ENCODE measurements at places on chromosomes 12 and 14.

DNA sequence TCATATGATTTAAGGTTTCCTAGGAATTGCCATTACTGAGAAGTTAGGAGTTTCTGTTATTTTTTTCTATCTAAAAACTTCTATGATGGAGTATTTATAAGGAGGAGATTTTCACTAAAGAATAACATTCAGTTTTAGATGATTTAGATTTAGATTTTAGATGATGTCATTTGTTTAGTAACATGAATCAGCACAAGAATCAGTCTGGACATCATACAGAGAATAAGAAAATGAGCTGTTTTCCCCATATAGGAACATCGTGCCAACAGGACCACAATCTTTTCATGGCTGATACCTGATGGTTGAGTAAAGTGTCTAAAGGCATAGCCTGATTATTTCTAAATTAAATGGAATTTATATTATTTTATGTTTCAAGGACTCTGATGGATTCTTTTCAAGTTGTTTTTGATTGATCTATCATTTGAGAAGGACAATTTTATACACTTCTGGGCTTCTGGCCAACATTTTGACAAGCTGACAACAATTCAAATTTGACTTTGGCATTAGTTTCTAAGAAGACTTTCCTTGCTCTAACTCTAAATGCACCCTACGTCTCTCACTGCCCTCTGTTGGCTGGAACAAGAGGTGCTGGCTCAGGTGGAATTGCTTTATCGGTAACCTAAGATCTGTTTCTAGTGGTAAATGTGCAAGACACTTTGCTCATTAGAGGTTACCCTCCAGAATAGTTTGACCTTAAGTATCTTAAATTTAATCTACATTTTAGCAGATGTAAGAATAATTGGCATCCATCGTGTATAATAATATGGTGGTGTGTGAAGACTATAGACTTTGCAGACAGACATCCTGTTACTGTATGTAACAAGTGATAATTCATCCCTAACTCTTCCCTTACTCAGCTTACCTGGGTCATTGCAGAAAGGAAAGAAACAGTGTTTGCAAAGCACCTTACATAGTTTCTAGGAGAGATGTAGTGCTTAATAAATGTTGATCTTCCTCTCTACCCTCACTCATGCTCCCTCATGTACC lies 42.8 kb upstream of the CPSF6 start:
- no peak for DNase-seq

- DNase-seq: no peak
These were observed 30.9 kb downstream of the GRIN2B start for GRCh38 chr12:13950502-13950901.

GRCh38 chr12:100058482-100059029 lies 73.8 kb upstream of the ANKS1B start:
- DNase-seq: no peak

GRCh38 chr12:131639270-131639940 lies 71.5 kb upstream of the SFSWAP start:
- no peak for DNase-seq

DNA sequence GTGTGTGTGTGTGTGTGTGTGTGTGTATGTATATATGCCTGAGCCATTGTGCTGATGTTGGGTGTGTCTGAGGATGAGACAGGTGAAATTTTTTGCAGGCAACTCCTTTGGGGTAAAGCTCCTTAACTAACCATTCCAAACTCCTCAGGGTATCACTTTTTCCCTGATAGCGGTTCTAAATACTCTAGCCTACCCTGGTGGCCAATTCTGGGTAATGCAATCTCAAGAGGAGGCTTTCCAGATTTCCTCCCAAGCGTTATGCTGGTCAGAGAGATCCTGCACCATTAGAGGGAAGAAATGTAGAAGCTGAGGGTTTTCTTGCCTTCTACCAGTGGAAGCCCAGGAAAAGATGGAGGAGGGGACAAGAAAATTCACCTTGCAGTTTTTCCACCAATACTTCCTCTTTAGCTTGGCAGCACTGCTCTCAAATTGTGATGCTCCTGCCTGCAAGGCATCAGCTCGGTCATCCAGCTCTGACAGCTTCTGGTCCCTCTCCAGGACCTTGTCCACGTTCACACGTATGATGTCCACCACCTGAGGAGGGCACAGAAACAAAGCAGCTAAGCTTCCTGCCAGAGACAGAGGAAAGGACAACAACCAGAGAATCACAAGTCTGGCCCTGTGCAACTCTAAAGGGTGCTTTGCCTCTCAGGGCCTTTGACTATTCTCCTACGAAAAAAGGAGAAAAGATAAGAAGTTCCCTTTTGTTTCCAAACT lies 4.9 kb downstream of the VAMP1 start:
- DNase-seq: no peak

GRCh38 chr14:26849514-26849913 lies 251.7 kb upstream of the NOVA1 start:
- no peak for DNase-seq

DNA sequence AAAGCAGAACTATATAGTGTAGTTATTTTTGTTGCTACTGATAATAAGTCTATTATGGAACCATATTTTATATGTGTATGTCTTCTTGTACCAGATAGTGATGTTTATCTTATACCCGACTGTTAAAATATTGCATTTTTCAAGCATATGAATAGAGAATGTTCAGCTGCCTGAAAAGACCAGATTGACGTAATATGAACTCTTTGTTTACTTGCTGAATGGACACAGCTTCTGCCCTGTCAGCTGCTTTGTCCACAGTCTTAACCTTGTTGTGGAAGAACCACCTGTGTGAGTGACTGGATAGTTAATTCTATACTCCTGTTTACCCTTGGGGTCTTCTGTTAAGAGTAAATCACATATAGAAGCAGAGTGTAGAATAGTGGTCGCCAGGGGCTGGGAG lies 109.3 kb downstream of the LGR5 start:
- DNase-seq: no peak

DNA sequence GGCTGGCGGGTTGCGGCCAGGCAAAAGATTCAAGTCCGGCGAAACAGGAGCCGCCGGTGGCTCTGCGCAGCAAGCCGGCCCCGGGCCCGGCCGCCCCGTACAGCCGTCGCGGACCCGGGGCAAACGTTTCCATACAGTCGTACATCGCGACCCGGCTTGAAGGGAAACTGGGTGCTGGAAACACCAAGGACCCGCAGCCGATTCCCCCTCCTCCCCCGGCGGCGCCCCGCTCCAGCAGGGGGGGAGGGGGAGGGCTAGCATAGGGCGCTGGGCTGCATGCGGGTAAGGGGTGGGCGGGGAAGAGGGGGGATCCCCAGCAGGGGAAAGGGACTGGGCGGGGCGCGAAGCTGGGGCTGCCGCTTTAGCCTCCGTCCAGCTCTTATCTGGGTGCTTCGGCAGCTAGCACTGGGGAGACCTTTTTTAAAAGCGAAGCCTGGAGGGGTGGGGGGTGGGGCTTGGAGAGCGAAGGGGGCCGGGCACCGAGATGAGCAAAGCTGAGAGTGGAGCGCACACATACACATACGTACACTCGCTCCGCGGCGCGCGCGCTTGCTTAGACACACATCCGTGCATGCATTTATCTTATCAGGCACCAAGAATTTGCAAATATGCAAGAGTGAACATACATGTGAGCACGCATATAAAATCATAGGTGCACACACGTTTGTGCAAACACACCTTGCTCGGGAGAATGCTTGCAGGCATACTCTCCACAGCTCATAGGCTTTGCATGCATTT lies 11.9 kb downstream of the RARG start:
- peak; percentile 47 for DNase-seq

DNA sequence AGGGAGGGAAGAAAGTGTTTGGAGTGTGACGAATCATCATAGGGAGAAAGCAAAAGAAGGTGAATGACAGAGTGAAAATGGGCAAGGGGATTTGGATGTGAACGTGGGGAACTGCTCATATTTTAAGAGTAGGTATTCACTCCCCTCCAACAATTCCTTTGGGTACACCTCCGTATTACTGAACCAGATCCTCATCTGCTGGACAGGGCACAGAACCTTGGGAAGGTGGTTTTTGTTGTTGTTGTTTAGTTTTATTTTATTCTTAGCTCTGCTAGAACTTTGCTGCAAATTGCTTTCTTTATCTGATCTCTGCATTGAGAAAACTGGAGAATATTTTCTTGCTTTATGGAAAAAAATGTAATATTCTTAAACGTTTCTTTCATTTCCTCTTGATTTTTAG lies 7.1 kb downstream of the SCN8A start:
- no peak for DNase-seq

DNA sequence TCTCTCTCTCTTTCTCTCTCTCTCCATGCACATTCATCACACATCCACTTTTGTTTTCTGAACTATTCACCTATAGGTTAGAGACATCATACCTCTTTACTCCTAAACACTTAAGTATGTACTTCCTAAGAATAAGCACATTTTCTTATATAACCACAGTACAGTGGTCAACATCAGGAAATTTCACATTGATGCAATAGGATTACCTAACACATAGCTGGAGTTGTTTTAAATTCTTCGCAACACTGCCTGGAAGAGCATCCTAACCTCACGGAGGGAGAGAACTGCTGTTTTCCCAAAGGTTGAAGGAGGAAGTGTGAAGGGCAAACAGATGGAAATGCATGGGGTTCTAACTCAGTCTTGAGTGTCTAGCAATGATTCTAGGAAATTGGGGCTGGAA lies 159.2 kb downstream of the SYT1 start:
- DNase-seq: no peak

- DNase-seq: peak; percentile 42
These were observed at the start of gene STYK1 for GRCh38 chr12:10673659-10674384. Gene STYK1 (minus strand): TSS chr12:10674052. CDS start chr12:10634618, 39,434 bp downstream.

DNA sequence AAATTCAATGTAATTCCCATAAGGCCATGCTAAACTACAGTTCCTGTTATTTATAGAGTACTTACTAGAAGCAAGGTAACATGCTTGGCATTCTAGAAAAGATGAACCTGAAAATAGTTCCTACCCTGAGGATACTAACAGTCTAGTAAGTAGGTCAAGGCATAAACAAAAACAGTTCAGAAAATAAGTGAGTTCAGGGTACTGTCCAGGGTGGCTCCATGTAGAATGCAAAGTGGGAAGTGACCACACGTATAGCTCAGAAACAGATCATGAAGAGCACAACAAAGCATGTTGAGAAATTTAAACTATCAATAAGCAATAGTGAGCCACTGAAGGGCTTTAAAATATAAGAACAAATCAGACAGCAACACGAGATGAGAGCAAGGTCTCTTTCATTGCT lies 2.3 kb downstream of the TMED10 start:
- no peak for DNase-seq

- no peak for DNase-seq
These were observed 24.6 kb upstream of the APOF start for GRCh38 chr12:56387152-56387736.

Measured in stimulated activated CD8-positive, alpha-beta memory T cell treated with anti-CD3 and anti-CD28 coated beads, Interleukin-15, amount 100 ng/mL, for 4 hours (primary cell).